ENCODE measurements at places on chromosomes 2 and 18.
A peak's percentile ranks its signal among the peaks of the same experiment; 100 is the strongest.

- DNase-seq, result peak; percentile 72
These were observed 446.4 kb upstream of the RAB12 start for GRCh38 chr18:8162802-8163201.

DNA sequence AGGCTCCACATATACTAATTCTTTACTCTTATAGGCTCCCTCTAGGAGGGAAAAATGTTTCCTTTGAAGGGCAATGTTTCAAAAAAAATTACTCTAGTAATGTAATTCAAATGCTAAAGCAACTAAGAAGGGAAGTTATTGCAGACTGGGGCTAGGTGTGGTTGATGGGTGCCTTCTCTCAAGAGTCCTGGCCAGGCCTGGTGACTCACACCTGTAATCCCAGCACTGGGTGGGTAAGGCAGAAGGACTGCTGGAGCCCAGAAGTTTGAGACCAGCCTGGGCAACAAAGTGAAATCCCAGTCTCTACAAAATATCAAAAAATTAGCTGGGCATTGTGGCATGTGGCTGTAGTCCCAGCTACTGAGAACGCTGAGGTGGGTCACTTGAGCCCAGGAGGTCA is 31.2 kb upstream of the CDKL4 start:
- DNase-seq, result no peak

- DNase-seq, result no peak
These were observed 9.5 kb downstream of the SMYD1 start for GRCh38 chr2:88077080-88077479.

DNA sequence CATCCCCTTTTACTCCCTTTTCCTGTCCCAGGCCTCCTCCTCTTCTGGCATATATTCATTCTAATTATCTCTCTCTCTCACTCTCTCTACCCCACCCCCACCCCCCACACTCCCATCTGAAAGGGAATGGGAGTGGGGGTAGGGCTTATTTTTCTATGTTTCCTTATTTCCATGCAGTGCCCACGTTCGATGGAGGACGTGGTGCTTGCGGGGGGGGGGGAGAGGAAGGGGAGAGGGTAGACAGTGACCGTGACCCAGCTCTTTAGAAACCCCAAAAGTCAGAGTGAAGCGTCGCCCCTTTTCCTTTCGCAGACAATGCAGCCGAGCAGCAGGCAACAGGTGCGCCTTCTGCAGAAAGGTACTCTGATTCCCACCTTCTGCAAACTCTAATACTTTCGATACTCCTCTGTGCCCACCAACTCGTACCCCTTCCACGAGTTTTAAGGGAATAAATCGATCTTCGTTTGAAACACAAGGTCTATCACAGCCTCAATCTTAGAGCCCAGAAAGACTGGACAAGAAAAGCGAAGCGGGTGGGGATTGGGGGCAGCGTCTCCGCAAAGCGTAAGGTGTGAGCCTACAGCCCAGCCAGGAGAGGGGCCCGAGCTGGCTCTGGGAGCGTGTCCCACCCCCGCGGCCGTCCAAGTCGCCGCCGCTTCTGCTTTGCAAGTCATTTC is 891 bp upstream of the NR4A2 start:
- no peak for DNase-seq

GRCh38 chr18:24613896-24614640 is 153.6 kb downstream of the HRH4 start:
- DNase-seq, result no peak

- no peak for DNase-seq
These were observed 47.8 kb downstream of the FARSB start for GRCh38 chr2:222608081-222608480.

GRCh38 chr2:95275151-95275515 is 884 bp downstream of the PROM2 start:
- no peak for DNase-seq

DNA sequence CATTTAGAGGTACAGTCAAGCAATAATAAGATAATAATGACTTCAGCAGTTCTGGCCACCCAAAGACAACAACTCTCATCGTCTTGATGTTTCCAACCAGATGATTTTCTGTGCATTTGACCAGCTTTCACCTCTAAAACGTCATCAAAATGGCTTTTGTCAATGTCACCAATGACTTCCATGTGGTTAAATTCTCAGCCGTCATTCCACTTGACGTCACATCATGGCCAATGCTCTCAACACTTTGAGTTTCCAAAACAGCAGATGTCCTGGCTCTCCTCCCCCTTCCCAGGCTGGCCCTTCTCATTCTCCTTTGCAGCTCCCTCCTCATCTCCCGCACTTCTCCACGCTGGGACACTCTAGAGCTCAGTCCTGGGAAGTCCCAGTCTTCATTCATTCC is 258.3 kb downstream of the BCL2 start:
- no peak for DNase-seq

GRCh38 chr2:67663776-67664175 is 266.6 kb downstream of the ETAA1 start:
- DNase-seq, result no peak

DNA sequence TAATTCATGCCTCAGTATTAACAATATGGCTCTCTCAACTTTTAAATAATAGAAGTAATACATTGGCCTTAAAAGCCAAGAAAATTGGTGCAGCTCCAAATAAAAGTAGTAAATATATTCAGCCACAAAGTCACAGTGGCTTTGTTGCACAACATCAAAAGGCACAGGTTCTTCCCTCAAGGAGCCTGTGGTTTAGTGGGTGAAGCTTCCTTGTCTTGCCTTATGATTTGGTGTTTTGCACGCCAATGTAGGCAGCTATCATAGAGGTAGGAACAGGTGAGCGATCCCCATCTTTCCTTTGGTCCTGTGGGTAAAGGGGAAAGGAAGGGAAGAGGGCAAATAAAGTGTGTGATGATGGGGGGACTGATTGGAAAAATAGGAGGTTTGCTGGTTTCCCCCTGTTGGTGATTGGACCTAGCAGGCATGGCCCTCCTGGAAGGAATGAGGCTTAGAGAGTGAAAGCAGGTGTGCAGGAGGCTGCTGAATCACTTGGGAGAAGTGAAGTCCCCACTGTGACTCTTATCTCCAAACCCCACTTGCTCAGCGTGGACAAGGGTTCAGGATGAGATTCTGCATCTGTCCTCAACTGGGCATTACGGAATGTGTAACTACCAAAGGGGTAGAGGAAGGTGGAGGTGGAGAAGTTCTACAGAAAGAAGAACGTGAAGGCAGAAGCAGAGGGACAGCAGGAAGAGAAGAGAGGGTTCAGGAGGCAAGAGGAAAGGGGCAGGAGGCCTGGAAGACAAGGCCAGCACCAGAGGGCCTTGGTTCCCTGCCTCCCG is 20.1 kb upstream of the TNP1 start:
- no peak for DNase-seq

- DNase-seq, result no peak
These were observed 127.2 kb downstream of the OLA1 start for GRCh38 chr2:174121175-174121574.

DNA sequence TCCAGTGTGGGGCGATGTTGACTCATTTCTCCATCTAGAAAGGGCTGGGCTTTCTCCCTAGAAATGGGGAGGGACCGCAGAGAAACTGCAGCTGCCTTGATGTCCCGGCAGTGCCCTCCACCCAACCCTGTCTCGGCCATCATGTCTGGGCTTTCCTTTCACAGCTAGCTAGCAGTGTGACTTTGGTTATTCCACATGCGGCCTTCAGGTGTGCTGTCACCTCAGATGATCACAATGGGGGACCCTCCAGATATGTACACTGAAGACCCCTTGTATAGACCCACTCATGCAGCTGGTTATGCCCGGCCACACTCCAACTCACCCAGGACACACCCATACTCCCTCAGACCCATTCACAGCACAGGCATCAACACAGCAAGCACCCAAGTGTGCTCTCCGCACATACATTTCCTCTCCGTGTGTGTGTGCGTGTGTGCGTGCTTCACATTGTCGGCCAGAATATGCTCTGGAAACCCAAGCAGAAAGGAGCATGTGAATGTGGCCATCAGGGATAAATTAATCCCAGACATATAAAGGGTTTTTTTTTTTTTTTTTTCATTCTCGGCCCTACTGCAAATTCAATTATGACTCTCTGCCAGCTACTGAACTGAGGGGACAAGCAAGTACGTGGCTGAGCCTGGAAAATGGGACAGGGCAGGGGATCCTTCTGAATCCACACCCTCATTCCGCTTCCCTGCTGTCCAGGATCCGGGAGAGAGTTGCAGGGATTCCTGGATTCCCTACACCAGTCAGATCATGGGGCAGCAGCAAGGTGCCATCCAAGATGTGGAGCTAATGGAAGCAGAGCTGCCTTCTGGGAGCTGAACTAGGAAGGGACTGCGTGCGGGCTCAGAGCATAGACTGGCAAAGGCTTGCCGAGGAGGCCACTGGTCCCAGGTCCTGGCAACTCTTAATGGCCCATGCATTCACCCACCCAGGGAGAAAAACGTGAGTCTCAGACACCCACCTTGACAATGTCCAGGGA is 240.2 kb downstream of the DYSF start:
- no peak for DNase-seq

- DNase-seq, result peak; percentile 54
These were observed 107.4 kb upstream of the KCTD1 start for GRCh38 chr18:26655525-26656430.

DNA sequence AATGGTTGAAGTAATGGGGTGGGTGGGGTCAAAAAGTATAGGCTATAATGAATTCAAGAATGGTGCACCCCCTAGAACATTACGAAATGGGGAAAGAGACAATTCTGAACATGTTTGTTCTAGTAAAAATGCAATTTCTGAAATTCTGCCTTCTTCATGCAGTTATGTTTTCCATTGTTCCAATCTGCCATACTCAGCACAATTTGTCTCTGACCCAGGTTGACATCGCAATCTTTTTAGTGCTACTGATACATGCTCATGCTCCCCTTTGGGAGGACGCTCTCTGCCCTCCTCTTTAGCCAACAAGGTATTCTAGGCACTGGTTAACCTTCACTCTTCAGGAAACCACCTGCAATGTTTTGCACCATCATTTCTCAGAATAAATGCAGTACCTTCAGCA is 1303.9 kb upstream of the PIK3C3 start:
- DNase-seq, result no peak

GRCh38 chr18:61738042-61738441 is 154.8 kb downstream of the RNF152 start:
- no peak for DNase-seq

GRCh38 chr2:83369601-83370418 is 1089.3 kb downstream of the SUCLG1 start:
- DNase-seq, result no peak

DNA sequence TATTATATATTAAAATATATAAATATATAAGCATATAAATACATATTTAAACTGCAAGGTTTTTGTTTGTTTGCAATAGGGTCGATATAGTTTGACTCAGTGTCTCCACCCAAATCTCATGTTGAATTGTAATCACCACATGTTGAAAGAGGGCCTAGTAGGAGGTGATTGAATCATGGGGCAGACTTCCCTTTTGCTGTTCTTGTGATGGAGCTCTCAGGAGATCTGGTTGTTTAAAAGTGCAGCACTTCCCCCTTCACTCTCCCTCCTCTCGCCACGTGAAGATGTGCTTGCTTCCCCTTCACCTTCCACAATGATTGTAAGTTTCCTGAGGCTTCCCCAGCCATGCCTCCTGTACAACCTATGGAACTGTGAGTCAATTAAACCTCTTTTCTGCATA is 2137.3 kb upstream of the CELF4 start:
- no peak for DNase-seq

- DNase-seq, result no peak
These were observed 50.0 kb downstream of the TRPM8 start for GRCh38 chr2:233967164-233967563.

GRCh38 chr2:46298522-46299353 is 1.5 kb downstream of the EPAS1 start:
- no peak for DNase-seq

DNA sequence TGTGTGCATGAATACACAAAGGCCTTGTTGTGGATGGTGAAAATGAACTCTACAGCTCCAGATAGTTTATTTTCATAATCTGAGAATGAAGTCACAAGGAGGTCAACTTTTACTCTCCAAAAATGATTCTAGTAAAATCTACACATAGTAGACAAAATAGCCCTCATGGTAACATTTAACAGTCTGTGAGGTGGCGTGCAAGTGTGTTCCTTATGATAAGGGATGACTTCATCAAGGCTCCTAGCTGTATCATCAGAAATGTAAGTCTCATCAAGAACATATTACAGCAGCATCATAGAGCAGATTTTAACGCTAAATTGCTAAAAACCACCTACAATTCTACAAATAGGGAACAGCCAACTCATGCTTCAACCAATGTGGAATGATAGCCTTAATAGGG is 72.3 kb upstream of the RIOK3 start:
- DNase-seq, result no peak

GRCh38 chr2:21256006-21256405 is 132.2 kb downstream of the TDRD15 start:
- peak; percentile 26 for DNase-seq

DNA sequence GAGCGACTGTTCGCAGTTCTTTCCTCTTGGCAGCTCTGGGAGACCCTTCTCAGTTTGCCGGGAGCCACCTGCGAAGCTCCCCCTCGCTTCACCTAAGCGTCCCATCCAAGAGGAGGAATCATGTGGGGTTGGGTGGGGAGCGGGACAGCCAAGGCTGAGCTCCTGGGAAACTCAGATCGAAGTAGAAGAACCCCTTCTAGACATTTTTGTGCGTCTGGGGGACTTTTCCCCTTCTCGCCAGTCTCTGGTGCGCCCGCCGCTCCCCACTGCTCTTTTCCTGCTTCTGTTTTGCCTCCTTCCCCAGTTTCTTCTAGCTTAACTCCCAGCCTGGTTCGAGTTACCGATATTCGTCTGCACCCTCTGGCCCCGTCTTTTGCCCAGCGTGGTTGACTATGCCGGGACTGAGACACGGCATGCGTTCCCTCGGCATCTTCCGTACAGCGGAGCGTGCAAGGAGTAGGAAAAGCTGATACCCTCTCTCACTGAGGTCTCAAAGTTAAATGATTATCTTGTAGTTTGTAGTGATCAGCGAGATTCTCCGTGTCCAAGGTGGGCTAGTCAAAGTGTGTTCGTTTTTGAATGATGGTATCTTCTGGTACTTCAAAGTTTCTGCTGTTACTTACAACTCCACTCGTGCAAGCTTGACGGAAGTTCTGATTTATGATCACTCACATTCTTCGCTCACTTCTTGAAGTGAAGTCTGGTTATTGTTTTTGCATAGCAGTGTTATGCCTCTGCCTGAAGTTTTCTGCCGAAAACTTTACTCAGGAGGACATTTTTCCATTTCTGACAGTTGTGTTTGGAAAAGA is 664 bp downstream of the CAMKMT start:
- no peak for DNase-seq

DNA sequence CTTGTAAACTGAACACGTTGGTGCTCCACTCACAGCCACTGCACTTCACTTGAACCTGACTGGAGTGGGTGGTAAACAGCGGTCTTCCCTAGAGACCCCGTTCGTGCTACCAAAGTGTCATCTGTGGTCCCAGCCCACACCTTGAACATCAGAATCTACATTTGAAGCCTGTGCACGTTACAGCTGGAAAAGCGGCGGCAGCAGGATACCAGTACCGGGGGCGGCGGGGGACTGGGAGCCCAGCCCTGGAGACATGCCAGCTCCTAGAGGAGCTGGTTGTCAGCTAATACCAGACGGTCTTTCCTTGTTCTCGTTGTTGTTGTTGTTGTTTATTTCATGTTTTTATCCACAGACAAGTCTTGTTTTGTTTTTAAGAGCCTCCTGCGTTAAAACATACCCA is 156.7 kb downstream of the WDSUB1 start:
- DNase-seq, result no peak
